ENCODE measurements at places on chromosomes 12 and 14. TPM values are rescaled to one million over a fixed set of nuclear protein-coding genes. Genes with fewer than 3 reads are reported as not detected.

The KRT73 gene
- not detected for total RNA-seq

The NRXN3 gene
- 1.7 TPM for total RNA-seq

The GZMB gene
- 0.96 TPM for total RNA-seq

The DNAI7 gene
- 0.62 TPM for total RNA-seq

The CELA1 gene
- total RNA-seq, result not detected

The GALNT4 gene
- 2.0 TPM for total RNA-seq

DNA sequence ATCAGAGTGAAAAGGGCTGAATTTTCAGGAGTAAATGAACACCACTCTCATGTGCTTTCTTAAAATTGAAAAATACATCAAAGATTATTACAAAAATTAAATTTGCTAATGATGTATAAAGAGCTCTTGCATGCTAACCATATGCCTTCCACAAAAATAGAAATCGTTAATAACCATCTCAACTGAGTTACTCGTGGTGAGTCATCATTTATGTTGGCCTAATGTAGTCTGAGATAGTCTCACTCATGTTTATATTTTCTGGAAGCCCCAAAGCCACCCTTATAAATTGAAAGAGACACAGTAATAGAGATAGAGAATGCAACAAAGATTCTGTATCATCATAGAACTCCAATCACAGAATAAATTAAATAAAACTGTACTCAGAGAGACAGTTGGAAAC is 131.2 kb downstream of the KCNH5 start:
- no peak for DNase-seq

DNA sequence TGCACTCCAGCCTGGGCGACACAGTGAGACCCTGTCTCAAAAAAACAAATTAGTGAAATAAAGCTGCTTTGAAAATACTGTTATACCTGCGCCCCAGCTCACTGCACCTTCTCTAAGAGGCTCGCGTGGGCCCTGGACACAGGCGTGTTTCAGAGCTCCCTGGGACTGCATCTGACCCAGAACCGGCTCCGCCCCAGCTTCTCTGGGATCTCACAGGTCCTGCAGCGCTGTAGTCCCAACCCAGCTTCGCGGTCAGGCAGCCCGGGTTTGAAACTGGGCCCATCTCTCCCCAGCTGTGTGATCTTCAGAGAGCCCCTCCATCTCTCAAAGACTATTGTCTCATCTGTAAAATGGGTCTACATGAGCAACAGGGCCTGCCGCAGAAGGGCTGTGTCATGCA is 7.5 kb downstream of the RIMBP2 start:
- no peak for DNase-seq

DNA sequence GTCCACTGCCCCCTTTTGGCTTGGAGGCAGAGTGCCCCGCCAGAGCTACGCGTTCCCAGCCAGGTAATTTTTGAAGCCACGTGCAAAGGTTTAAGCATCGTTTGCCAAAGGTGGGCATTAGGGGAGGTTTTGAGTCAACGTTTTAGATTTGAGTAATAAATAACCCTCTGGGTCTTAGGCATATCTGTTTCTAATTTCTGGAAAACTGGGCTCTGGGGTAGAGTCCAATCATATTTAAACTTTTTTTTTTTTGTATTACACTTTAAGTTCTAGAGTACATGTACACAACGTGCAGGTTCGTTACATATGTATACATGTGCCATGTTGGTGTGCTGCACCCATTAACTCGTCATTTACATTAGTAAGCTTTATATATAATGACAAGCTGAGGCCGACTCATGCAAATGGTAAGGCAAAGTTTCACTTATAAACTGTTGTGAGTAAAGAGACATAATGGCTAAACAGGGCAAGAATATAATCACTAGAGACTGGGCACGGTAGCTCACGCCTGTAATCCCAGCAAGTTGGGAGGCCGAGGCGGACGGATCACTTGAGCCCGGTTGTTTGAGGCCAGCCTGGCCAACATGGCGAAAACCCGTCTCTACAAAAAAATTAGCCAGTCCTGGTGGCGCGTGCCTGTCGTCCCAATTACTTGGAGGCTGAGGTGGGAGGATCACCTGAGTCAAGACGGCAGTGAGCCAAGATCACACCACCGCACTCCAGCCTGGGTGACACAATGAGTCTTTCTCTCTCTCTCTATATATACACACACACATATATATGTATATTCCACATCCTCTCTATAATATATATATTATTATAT is 491 bp upstream of the NR2C1 start:
- DNase-seq, result no peak

DNA sequence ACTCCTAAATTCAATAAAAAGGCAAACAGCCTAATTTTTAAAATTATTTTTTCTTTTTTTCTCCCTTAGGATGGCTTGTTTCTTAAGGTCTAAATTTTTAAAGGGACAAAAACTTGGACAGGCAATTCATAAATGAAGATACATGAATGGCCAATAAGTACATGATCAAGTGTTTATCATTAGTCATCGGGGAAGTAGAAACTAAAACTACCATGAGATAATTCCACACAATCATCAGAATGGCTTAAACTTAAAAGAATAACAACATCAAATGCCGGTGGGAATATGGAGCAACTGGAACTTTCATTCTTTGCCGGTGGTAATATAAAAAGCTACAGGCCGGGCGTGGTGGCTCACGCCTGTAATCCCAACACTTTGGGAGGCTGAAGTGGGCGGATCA is 29.1 kb downstream of the MOK start:
- DNase-seq, result no peak

GRCh38 chr12:16168078-16168477 is 109.4 kb downstream of the SLC15A5 start:
- no peak for DNase-seq

DNA sequence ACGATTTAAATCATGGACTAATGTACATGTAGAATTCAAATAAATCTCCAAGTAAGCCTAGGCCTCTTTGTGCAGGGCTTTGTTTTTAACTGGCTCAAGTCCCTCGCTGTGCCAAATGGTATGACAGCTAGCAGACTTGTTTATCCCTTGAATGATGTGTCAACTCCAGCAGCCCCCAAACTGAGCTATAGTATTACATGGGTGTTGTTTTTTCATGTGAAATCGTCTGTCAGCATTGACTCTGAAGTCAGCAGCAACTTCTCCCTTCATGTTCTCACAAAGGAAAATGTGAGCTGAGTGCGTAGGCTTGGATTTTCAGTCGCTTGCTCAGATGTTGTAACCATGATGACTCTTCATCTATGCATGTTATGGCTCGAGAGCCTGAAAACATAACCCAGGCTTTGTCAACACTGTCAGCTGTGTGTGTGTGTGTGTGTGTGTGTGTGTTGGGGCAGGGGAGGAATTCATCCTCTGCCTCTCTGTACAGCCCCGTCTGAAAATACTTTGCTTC is 73.3 kb downstream of the PTHLH start:
- no peak for DNase-seq

DNA sequence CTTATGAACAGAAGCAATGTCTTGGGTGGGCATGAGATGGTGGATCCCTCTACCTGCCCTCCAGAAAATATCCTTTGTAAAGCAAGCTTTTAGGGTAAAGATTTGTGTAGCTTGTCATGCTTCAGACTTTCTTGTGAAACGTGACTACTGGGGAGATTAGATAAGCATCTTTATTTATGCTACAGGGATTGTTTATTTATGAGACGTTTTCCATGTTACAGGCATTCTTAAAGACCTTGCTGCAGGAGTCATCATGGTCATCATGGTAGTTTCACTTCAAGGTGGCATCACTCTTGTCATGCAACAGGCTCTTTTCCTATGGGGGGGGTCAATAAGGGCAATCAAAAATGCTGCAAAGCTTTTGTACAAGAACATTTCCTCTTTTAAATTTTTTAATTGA is 8.2 kb upstream of the MIS18BP1 start:
- DNase-seq, result no peak

DNA sequence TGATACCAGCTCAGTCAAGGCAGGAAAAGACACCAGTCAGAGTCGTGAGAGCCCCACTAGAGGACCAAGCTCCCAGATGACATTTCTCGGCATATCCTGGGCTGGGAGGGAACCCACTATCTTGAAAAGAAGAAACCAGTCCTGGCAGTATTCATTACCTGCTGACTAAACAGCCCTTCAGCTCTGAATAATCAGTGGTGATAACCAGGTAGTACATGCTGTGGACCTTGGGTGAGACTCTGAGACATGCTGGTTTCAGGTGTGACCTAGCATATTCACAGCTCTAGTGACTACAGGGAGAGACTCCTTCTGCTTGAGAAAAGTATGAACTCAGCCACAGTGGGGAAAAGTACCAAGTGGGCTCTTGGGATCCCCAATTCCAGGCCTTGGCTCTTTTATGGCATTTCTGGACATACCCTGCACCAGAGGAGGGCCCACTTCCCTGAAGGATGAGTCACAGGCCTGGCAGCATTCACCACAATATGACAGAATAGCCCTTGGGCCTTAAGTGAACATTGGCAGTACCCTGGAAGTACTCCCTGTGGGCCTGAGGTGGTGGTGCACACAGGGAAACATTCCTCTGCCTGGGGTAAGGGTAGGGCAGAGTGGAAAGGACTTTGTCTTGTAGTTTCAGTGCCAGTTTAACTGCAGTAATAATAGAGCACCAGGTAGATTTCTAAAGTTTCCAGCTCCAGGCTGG is 82.6 kb upstream of the SLC38A4 start:
- no peak for DNase-seq

DNA sequence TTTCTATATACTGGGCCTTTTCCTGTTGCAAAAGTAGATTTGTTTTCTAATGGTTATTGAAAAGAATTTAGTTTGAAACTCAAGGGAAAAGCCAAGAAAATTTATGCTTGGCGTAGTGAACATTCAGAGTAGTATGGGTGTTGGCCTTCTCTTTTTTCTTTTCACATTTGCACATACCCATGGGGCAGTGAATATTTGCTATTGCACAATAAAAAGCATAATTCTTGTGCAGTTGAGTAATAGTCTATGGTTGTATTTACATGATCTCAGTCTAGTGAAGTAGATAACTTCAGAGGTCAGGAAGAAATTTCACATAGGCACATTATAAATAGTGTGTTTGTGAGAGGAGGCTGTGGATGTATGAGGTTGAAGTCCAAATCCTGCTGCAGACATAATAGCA is 158.1 kb downstream of the FLRT2 start:
- no peak for DNase-seq

Data from heart right ventricle (tissue), 16 donors.